GM12878 (cell line): ENCODE measurements at places on chromosomes 4 and X. TPM values are rescaled to one million over a fixed set of nuclear protein-coding genes. Genes with fewer than 3 reads are reported as not detected.

Gene SMIM10
- 0.13 TPM in 1 of 2 replicates, not detected in the other for total RNA-seq

DNA sequence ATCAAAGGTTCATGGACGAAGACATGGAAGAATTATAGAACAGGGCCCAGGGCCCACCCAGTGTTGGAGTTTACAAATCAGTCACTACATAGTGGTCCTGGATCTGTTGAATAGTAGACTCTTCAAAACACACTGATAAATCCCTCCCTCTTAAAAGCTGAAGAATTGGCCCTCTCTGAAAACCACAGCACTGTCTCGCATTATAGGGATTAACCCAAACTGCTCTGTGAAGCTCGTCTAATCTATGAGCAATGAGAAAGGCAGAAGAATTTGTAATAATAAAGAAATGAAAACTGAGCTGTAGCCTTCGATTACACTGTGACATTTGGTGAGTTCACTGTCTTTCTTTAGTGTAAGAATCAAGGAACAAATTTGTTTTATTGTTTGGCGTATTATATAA, 92.5 kb upstream of the ZFP42 start:
- DNase-seq: no peak

DNA sequence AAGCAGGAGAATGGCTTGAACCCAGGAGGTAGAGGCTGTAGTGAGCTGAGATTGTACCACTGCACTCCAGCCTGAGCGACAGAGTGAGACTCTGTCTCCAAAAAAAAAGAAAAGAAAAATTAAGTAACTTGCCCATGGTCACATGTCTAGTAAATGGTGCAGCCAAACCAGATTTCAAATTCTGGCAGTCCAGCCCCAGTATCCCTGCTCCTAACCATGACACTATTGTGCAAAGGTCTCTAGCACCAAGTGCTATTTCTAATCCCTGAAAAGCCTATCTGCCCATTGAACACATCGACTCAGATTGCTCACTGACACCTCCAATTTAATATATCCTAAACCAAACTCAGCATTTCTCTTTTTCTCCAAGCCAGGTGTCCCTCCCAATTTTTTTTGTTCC, 7.6 kb upstream of the LAMP2 start:
- DNase-seq: no peak

- DNase-seq: no peak
These were observed at the start of gene GAB3 for GRCh38 chrX:154750301-154751202. GAB3 (minus strand) TSS chrX:154751077; CDS start chrX:154751025, 52 bp downstream.

- DNase-seq: no peak
These were observed 1.1 kb downstream of the SRPX2 start for GRCh38 chrX:100645106-100645505.

DNA sequence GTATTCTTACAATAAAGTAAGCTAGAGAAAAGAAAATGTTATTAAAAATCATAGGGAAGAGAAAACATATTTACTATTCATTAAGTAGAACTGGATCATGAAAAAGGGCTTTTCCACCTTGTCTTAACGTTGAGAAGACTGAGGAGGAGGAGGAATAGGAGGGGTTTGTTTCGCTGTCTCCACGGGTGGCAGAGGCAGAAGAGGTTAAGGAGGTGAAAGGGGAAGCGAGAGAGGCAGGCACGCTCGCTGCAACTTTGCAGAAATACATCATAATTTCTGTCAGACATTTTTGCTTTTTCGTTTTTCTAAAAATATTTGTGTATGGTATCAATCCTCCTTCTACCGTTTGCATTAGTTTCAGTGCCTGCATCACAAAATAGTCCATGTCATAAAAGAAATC, 2375.1 kb upstream of the AGA start:
- DNase-seq: no peak

- DNase-seq: no peak
These were observed 154.5 kb downstream of the GPM6A start for GRCh38 chr4:175657571-175657970.

DNA sequence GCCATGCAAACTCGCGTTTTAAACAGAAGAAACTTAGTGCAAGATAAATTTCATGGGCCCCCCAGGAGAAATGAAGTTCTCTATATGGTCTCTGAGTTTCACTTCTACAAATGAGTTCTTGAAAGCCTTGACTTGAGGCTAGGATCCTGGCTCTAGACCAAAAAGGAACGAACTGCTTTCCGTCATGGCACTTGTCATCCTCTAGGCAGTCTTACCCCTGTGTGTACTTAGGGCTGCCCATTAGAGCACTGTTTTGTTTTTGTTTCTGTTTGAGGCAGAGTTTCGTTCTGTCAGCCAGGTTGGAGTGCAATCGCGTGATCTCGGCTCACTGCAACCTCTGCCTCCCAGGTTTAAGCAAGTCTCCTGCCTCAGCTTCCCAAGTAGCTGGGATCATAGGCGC, 29.0 kb downstream of the RNF4 start:
- DNase-seq: peak; percentile 90

- DNase-seq: peak; percentile 59
These were observed 303.1 kb downstream of the ARHGAP24 start for GRCh38 chr4:85777908-85778631.
